SIG-M5 (cell line): ENCODE measurements at places on chromosomes 6 and 20.

DNA sequence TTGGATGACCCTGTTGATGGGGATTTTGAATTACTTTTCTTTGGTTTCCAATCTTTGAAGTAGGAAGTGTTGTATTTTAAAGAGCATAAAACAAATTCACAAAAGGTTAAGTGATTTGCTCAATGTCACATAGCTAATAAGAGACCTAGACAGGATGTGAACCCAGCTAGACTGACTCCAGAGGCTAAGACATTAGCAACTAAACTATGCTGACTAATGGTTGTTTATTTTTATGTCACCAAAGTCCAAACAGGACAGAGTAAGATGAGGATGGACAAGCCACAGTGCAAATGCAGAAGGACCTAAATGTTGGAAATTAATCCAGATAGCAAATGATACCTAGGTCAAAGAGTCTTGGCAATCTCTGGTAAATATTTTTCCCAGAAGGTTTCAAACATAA, 38.0 kb downstream of the OGFRL1 start:
- no peak for DNase-seq

DNA sequence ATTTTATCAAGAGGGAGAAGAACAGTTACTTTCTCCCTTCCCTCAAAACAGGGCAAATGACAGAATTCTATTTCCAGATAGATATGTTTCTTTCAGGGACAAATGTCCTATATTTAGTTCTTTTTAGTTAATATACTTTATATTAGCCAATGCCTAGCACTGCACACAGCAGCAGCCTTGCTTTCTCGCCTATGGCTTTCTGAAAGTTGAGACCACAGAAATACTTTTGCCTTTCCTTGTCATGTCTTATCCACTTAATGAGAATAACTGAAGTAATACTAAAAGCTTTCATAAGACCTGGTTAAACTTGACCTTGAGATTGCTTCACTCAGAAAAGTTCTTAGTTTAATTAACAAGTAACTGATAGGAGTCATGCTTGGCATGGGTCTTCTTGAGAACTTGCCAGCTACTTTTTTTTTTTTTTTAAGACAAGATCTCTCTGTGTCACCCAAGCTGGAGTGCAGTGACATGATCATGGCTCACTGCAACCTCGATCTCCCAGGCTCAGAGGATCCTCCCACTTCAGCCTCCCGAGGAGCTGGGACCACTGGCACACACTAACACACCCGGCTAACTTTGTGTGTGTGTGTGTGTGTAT, 159.3 kb downstream of the CDKAL1 start:
- no peak for DNase-seq

GRCh38 chr6:85081102-85081501, 316.7 kb upstream of the TBX18 start:
- DNase-seq = no peak

GRCh38 chr20:23048283-23049200, 930 bp downstream of the THBD start:
- DNase-seq = no peak

GRCh38 chr6:6645261-6645917, 56.9 kb downstream of the LY86 start:
- DNase-seq = no peak

DNA sequence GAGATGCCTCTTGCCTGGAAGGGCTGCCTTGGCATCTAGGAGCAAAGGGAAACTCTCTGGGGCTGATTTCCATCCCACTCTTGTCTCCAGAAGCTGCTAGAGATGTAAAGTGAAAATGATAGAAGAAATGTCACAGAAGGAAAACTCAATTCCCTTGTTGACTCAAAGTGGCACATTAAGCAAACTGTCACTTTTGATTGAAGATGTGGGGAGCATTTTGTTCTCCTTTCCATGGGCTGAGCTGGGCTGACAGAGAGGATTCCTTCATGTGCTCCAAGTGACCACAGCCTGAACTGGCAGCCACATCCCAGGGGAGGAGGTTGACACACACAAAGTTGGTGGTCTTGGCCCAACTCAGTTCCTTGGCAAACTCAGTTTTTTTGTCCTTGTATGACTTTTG, 9.8 kb downstream of the GPR31 start:
- no peak for DNase-seq

DNA sequence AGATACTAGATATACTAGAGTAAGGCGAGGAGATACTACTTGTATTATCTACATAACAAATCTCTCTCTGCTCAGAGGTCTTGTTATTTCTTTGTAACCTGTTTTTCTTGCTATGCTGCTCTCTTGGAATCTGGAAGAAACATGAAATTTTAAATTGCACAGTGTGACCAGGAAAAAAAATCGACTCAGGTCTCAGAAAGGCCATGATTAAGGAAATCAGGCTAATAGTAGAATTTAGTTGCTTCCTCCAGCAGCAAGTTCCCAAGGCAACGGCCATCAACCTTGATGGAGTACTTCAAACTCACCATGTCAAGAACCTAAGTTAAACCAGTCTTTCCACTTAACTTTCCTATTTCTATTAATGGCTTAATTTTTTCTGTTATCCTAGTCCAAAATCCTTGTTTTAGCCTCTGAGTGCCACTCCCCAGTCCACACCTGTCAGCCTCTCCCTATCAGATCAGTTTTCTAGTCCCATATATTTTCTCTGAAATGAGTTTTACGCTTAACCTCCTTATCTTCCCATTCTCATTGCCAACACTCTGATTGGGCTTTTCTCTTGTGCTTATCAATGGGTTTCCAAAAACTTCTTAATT, 87.7 kb upstream of the BEND3 start:
- no peak for DNase-seq

GRCh38 chr6:165178056-165178455, 131.3 kb downstream of the C6orf118 start:
- no peak for DNase-seq

DNA sequence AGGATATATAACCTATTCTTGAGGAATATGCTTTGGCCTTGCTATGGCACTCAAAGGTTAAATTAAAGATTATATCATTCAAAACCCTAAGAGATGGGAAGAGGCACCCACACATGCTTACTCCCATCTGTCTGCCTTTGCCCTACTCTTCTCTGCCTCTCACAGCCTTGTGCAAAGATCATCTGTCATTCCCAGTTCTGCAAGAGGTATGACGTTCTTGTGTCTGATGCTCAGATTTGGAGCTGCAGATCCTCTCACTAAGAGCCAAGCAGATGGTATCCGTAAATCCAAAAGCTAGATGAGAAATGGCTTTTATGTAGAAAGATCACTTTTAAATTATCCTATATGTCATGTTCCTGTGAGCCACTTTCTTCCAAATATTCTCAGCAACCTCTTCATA, 112.0 kb downstream of the GPR63 start:
- DNase-seq = no peak

GRCh38 chr6:161210857-161211256, 63.0 kb downstream of the AGPAT4 start:
- DNase-seq = no peak

GRCh38 chr6:87213364-87213763, 58.0 kb downstream of the ZNF292 start:
- no peak for DNase-seq

DNA sequence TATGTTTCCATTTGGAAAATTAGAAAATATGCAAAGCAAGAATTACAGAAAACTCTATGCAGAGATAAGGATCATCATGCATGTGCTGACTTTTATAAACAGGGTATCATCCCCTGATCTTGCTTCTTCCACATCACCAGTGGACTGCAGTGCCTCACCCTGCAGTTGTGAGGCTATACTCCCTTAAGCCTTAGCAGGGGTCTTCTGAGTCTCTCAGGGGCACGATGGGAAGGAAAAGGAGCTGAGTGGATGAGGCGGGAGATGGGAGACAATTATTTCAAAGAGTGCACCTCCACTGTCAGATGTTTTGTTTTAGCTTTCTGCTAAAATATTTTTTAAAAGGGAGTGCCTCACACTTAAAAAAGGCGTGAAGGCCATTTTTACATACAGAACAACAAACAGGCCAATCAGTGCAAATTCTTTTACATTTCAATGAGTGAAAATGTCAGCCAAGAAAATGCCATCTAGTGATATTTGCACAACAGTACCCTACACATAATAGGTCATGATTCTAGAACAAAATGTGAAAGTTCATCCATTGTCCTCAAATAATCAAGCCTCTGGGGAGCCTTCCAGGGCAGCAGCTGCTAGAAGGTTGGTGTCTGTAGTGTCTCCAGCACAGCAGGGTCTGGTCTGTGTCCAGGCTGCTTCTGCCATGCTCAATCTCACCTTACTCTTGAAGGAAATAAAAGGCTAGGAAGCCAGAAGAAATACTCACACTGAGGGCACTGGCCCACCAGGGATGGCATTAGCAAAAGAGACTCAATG, 13.2 kb upstream of the SERPINB9 start:
- DNase-seq = no peak

DNA sequence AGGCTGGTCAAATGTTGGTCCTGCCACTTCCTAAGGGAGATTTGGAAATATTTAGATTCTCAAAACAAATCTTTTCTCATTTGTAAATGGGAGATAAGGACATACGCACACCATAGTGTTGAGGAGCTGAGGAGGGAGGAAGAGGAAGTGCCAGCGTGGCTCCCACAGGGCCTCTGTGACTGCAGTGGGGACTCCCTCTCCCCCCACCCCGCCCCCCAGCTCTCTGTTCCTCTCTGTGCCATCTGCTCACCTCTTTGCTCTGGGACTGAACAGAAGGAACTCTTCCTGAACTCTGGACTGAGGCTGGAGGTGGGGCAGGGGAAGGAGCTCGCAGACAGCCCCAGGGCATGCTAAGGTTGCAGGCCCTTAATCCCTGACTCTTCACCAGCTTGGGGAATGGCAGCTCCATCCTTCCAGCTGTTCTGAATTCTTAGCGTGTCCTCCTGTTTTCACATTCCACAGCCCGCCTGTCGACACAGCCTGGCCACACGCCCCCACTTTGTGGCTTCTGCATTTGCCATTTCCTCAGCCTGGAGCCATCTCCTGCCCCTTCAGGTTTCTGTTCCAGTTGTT, 11.4 kb downstream of the DDX27 start:
- peak; percentile 17 for DNase-seq

GRCh38 chr6:90403489-90404381, 107.1 kb upstream of the BACH2 start:
- no peak for DNase-seq

DNA sequence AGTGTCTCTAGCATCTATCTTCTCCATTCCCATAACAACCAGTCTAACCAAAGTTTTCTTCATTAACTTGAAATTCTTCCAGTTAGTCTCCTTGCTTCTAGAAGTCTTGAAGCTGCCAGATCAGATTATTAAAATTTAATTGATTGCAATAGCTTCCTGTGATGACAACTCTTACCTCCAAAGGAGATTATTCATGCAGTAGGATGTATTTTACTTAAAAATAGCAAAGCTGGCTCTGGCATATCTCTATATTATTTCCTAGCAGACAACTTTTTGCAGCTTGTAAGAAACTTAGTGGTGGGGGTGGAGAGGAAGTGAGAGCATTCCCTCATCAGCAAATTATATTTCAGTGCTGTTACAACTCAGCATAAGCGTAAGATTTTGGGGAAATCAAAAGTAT, 290.4 kb downstream of the GRIK2 start:
- no peak for DNase-seq

DNA sequence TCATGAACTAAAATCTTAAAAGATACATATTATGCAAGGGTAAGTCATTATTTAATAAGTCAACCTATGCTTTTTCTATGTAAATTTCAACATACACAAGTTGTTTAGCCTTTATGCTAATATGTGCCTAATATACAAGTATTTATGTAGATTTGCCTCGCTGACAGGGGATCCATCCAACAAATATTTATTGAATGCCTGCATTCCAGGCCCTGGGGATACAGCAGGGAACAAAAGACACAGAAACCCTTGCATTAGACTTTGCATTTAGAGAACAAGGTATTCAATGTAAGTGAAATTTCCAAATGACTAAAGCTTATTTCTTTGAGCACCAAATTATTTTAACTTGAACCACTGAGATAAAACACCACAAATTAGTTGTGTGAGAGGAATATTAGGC, 19.1 kb downstream of the SERINC1 start:
- no peak for DNase-seq

DNA sequence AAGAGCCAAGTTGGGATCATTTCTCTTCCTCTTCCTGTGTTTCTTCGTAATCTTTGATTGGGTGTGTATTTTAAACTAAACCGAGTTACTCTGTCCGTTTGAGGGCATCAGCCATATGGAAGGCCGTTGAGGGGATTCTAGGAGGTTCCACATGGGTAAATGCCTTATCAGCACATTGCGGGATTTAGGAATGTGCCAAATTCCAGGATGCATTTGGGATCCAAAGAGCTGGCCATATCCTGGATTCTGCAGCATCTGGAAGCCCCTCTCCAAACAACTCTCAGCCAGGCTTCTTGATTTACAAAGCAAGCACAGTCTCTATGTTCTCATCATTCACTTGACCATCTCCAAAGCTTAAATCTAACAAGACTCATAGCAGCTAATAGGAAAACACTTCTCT, 67.6 kb upstream of the RIN2 start:
- no peak for DNase-seq

DNA sequence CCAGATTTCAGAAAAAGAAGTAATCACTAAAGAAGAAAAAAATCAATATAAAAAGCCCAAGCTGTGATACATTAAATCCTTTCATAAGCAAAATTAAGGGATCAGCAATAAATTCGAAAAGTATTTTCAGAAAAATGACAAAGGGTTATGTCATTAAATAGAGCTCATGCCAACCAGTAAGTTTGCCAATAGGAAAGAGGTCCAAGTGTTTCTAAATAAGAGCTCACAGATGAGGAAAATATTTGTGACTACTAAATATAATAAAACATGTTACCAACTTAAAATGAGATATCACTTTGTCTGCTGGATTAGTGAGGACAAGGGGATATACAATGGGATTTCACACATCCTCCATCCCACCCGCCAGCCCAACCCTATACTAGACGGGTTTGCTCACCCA, 140.3 kb upstream of the EYA4 start:
- no peak for DNase-seq

GRCh38 chr20:25247956-25248785, at the start of gene PYGB:
TSS of gene PYGB (plus strand) at chr20:25248085. CDS start at chr20:25248179, 94 bp downstream.
- peak; percentile 20 for DNase-seq

DNA sequence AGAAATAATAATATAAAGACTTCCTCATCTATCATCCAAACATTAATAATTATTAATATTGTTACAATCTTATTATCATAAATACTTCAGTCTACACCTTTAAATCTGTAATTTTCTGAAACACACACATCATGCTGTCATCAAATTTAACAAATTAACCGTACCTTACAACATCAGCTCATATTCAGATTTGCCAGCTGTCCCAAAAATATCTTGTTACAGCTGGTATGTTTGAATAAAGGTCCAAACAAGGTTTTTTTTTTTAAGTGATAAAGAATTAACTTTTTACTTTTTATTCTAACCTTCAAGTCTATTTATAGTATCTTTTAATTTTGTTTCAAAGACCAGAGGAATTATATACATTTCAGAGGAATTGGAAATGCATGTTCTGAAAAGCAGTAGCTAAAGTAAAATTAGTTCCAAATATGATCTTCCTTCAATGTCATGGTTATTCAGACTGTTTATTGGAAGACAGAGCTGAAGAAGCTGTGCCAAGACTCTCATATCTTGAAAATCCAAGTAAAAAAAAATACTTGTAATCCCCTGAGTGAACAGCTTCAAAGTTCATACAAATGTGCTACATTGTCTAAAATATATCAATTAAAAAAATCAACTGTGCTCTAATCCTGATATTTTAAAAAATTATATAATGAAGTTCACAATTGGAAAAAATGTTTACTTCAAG, 161.7 kb upstream of the BMP5 start:
- no peak for DNase-seq
